ENCODE measurements at places on chromosomes 16 and 17.

DNA sequence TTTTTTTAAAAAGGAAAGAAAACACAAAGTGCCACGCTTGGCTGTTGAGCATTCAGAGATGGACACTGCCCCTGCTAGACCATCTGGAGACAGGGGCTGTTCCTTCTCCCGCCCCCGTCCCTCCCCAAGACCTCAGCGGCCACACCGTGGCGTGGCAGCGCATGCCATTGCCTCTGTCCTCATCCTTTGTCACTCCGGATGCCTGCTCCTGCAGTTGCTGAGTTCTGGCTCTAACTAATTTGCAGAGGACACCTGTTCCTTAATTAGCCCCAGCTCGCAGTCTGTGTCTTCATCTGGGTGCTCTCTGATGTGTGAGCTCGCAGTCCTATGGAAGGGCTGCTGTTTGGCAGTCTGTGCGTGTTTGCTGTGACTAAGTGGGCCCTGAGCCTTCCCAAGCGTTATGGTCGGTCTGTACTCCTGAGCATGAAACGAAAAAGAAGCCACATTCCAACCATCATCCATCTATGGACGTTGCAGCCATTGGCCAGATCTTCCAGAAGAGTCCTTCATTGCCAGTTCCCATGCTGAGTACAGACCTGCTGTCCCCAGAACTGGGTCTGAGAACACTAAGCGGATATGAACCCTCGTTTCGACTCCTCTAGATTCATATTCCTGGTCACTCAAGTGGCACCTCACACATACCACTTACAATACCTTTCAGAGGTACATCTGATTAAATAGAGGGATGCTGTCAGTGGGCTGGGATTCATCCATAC lies 40.9 kb upstream of the NAT9 start:
- DNase-seq: no peak

DNA sequence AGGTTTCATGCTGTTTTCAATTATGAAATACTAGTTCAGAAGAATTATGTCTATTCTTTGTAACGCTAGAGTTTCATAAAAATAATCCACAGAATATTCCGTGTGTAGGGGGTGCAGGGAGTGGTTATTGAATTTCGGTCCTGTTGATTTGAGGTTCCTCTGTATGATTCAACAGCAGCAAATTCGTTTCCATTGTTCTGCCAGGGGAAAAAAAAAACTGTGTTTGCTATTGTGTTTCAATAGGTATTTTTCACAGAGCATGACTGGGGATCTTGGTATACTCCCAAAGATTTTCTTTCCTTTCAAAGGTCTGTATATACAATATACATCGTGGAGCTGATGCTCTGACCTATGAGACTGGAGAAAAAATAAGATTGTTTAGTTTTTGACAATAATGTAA lies 15.8 kb downstream of the SHISA9 start:
- DNase-seq: no peak

DNA sequence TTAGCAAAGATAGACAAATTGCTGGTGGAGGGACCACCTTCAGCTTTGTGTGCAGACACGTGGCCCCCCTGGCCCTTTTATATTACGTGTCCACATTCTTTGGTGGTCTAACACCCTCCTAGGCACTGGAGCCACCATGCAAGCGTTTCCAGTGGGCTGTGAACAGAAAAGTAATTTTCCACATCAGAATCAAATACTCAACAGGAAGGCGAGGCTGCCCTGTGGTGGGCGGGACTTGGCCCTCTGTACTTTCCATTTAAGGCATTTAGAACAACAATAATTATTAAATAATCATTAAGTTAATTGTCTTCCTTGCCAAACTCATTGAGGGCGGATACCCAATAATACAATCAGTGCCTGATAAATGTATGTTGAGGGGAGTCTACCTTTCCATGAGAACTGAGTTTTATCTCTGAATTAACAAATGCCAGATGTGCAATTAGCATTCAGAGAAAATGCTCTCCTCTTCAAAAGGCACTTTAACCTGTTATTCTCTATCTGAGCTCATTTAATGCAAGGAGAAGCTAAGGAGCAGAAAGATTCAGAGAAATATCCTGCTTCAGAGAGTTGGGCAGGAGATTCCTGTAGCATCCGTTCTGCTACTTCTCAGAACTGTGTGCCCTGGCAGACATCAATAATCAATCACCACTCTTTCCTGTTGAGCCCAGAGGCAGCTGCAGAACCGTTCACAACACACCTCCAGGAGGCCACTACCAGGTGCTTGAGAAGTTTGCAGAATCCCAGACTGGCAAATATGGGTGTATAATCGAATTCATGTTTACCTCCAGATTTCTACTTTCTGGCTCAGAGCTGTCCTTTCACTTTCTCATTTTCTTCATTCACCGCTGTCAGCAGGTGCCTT lies 109.4 kb downstream of the CMIP start:
- DNase-seq: no peak

DNA sequence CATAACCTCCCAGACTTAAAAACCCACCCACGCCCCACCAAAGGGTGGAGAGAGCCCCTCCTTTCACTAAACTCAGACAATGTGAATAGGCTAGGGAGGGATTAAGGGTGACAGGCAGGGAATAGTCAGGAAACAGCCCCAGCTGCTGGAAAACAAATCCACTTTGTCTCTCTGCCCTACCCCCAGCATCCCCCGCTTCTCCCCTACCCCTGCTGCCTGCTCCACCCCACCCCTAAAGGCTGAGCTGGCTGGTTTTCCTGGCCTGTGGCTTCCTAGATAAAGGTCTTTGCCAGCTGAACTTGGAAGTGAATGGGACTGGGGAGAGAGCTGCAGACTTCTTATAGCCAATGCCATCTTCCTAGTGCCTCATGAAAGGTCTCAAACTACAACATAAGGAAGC lies 15.0 kb downstream of the CAVIN1 start:
- peak; percentile 75 for DNase-seq

DNA sequence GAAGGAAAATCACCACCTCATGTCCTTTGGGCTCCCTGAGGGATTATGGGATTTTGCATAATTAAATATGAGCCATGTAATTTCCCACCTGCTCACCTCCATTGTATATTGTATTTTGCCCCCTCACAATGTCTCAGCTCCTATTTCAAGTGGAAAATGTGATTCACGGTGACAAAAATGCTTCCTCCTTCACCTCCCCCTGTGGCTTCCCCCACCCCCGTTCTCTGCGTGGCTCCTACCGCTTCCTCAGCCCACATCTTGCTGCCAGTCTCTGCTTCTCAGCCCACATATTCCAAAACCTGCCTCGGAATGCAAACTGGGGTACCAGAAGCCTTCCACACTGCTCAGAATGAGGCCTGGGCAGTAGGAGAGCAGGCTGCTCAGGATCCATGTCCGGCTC lies 394.5 kb upstream of the C16orf82 start:
- peak; percentile 47 for DNase-seq

GRCh38 chr17:45812102-45812501 lies 28.0 kb downstream of the CRHR1 start:
- no peak for DNase-seq

DNA sequence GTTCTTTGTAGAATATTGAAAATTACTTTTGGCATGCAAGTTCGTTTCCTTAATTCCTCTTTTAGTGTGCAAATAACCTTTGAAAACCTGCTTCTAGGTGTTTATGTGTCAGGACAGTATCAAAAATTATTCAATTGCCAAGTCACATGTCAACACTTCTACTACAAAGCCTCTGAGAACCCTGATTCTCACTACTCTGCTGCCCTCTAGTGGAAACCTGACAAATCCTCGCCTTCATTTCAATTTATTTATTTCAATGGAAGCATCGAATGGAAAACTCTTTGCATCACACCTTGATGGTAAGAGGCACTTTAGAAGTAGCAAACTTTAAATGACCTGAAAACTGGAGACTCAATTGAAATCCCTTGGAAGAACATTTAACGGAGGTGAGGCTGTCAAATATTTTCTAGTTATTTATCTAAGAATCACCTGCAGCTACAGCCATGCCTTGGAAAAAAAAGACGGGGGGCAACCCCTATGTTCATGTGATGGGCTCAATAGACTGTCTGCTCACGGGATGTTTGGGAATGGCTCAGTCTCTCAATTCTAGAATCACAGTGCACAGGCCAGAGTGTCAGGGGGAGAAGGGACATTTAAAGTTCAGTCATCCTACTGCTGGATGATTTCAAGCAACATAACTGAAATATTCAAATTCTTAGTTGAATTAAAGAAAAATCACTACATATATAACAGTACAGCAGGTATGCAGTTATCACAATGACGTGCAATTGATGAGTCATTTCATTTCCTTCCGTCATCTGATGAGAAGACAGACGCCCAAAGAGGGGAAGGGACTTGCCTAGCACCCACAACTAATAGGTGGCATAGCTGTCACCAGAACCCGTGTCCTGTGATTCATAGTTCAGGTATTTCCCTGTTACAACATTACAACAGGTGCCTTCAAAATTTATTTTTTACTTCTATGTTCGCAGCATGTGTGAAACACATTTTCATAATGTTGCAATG lies 563.9 kb downstream of the TOX3 start:
- peak; percentile 90 for DNase-seq

DNA sequence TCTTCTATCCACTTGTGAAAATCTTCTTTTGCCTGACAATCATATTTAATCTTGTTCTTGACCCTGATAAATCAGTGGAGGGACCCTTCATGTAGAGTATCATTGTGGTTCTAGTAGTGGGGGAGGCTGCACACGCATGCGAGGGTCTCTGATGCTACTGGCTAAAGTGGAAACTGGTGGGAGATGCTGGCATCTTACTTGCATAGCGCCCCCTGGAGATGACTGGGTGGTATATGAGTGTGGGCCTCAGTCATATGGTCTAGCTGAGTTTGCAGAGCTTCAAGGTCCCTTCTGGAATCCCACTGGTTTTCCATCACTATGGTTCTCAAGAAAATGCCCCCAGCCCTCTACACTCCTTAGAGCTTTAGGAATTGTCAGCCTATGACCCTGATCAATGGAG lies 236.4 kb upstream of the AXIN2 start:
- no peak for DNase-seq

GRCh38 chr17:75524970-75525805 lies at the start of gene LLGL2:
TSS of gene LLGL2 (plus strand) at chr17:75525697. CDS start at chr17:75543427, 17,730 bp downstream.
- DNase-seq: peak; percentile 85

DNA sequence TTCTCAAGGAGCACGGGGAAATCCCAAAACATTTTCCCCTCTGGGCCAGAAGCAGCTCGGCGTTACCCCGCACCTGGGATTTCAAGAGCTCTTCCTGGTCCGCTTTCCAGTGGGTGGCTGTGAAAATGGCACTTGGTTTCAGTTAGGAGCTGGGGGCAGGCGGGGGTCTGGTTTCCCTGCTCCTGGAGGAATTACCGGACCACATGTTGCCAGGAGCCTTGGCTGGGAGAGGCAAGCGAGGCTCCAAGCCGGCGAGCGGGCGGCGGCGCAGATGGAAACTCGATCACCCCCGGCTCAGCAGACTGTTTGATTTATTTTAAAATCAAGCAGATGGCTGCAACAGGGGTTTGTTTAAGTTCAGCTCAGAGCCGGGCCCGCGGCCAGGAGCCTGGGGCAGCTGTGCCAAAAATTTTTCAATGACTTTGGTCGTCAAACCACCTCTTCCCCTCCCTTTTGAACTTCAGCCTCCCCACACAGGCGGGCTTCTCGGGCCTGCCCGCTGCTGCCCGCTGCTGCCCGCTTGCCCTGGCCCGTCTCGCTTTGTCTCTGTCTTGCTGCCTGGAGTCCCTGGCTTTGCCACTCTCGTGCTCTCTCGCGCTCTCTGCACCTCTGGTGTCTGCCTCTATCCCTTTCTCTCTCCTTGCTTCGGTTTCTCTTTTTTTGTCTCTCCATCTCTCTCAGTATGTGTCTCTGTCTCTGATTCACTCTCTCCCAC lies 108.0 kb upstream of the CIBAR2 start:
- DNase-seq: peak; percentile 98

GRCh38 chr16:53817117-53817755 lies 113.3 kb downstream of the FTO start:
- no peak for DNase-seq

DNA sequence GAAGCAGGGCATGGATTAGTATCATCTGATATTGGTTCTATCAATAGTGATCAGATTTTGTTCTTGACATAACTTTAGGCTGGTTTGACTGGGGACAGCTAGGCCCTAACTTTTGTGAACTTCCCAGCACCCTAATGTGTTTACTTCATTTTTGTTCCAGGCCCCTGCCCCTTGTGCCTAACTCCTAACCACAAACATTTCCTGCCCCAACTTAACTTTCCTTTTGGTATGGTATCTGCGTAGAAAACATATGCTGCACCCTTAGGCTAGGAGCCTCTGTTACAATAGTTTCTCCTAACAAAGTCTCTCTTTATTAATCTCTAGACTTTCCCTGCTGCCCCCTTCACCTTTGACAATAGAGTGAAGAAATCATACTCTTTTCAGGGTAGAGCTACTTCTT lies 2.5 kb downstream of the ADPRM start:
- no peak for DNase-seq

- no peak for DNase-seq
Observed at GRCh38 chr17:35906926-35907637, 23.5 kb downstream of the RDM1 start.

- DNase-seq: no peak
Observed at GRCh38 chr17:53796642-53797041, 26.1 kb upstream of the KIF2B start.

GRCh38 chr17:41689497-41690299 lies 1.0 kb downstream of the EIF1 start:
- DNase-seq: peak; percentile 76

- DNase-seq: no peak
Observed at GRCh38 chr16:9449597-9449996, 358.2 kb downstream of the HAPSTR1 start.

GRCh38 chr17:6868582-6868981 lies 37.1 kb upstream of the TEKT1 start:
- no peak for DNase-seq

- DNase-seq: no peak
Observed at GRCh38 chr17:58332778-58333735, 4.5 kb upstream of the TSPOAP1 start.

DNA sequence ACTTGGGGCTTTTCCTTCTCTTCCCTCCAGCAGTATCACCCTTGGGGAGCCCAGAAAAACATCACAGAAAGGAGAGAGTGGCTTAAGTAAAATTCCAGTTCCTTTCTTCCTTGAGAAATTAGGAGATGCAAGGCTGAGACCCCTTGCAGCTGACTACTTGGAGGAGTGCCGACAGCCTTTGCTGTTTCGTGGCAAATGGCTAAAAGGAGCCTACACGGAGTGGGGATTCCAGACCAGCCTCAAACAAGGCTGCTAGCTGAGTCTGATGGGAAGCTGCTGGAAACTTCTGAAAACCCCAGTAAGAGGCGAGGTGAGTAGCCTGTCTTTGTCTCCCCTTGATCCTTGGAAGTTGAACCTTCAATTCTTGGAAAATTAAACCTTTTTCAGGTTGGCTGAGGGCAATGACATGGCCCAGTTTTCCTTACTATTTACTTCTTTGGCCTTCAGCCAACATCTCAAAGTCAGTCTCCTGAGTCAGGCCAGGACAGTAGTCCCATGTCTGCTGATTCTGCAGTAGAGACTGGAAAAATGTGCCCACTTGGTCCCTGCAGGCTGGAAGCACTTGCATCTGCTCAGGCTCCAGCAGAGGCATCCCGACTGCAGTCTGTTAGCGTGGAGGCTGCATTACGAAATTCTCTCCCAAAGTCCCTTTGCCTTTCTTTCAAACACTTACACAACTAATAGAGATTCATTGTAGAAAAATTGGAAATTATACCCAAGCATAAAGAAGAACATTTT lies 23.4 kb downstream of the SMIM36 start:
- DNase-seq: no peak

Measured in tongue (tissue), 3 donors.